ENCODE measurements at places on chromosomes 12 and 14. TPM values are rescaled to one million over a fixed set of nuclear protein-coding genes. Genes with fewer than 3 reads are reported as not detected.

- DNase-seq: no peak
Measured at GRCh38 chr12:42691991-42692557, 102.5 kb upstream of the PRICKLE1 start.

TAS2R42 gene
- total RNA-seq: not detected

BATF gene
- total RNA-seq: 0.69 TPM

DNA sequence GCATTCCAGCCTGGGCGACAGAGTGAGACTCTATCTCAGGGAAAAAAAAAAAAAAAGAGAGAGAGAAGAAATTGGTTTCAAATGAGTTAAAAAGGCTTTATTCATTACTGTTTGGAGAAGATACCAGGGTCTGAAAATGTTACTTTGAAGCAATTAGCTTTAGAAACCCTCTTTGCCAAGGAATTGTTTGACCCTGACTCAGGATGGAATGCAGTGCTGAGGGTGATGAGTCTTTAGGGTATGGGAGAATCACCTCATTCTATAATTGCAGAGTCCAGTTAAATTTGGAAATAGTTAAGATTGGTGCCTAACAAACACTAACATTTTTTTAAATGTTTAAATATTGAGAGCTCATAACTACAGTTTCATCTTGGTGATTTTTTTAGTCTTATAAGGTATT lies 13.3 kb downstream of the RAP1B start:
- no peak for DNase-seq

LBHD2 gene
- total RNA-seq: not detected

MYH6 gene
- total RNA-seq: not detected

DNA sequence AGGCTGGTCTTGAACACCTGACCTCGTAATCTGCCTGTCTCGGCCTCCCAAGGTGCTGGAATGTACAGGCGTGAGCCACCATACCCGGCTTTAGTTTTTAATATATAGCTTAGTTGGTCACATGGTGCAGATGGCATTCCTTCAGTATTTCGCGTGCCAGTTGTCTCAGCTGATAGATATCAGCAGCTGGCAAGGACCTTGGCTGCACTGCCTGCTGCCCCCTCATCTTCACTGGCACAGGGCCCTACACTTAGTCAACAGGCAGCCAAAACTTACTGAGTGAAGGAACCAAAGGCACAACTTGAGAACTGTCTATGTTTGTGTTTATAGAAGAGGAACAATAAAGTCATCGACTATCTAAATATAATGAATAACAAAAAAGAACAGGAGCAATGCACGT lies 31.0 kb downstream of the EID3 start:
- no peak for DNase-seq

ERBB3 gene
- 39.7 TPM for total RNA-seq

GRCh38 chr12:26699237-26699636 lies 133.8 kb downstream of the ITPR2 start:
- no peak for DNase-seq

DNA sequence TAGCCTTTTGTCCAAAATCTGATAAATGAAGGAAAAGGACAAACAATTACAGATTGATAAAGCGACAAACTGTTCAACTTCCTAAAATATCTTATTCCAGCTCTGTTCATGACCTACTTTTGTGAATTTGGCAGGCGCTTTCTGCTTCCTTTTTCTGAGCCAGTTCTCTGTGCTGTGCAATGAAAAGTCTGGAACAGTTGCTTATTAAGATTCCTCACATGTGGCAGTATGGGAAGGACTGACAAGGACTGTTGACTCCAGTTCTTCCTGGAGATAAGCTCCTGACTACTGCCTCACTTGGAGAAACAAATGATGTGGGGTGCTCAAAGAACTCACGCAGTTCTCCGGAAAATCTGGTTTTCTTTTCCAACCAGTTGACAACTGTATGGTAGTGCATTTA lies 58.3 kb upstream of the ANP32D start:
- no peak for DNase-seq

TBC1D30 gene
- 24.1 TPM for total RNA-seq

FAM222A gene
- total RNA-seq: 3.7 TPM

GRCh38 chr12:63005382-63005781 lies 70.4 kb upstream of the PPM1H start:
- DNase-seq: no peak

IRAK3 gene
- 0.12 TPM for total RNA-seq

DNA sequence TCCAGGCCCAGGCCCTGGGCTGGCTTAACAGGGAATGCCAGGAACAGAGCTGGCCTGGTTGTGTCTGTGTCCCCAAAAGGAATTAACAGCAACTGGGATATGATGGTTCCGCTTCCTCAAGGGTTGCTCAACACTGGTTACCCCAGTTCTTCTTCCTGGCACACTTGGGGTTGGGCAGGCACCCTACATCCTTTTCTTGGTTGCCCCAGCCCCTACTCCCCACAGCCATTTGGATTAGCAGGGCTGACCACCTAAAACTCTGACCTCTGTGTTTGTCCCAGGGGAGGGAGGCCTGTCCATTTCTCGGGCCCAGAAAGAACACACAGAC lies 30.8 kb downstream of the NCKAP5L start:
- no peak for DNase-seq

CFAP54 gene
- total RNA-seq: 0.25 TPM
